ENCODE measurements at places on chromosomes 2 and 18. TPM values are rescaled to one million over a fixed set of nuclear protein-coding genes. Genes with fewer than 3 reads are reported as not detected.

EPB41L3 gene
- total RNA-seq, result 10.3 TPM

BMP10 gene
- total RNA-seq, result not detected

DNA sequence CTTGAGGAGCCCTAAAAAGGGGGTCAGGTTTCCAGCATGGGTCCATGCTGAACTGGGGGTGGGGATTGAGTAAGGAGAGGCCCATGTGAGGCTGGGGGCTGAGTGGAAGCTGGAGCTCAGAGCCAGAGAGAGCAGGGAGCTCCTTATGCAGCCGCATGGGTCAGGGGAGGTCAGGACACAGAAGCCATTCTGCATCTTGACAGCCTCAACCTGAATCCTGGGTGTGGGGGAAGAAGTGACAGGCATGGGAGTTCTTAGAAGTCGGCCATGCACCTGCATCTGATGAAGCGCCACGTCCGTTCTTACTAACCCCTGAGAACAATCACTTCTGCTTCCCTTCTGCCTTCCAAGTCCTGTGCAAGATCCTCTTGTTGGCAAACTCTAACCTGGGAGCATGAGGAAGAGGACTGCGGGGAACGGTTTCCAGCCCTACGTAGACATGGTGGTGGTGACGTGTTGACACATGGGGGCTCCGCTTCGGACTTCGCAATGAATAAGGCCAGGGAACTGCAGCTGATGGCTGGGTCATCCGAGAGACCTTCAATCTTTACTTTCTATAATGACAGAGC lies 22.3 kb downstream of the GNLY start:
- no peak for DNase-seq

- DNase-seq, result no peak
Measured at GRCh38 chr2:36912695-36913094, 53.6 kb downstream of the STRN start.

- DNase-seq, result no peak
Measured at GRCh38 chr2:3476985-3477327, 42.4 kb downstream of the ADI1 start.
